IMR-90 (cell line): ENCODE measurements at places on chromosomes 11 and 22. TPM values are rescaled to one million over a fixed set of nuclear protein-coding genes. Genes with fewer than 3 reads are reported as not detected.

DNA sequence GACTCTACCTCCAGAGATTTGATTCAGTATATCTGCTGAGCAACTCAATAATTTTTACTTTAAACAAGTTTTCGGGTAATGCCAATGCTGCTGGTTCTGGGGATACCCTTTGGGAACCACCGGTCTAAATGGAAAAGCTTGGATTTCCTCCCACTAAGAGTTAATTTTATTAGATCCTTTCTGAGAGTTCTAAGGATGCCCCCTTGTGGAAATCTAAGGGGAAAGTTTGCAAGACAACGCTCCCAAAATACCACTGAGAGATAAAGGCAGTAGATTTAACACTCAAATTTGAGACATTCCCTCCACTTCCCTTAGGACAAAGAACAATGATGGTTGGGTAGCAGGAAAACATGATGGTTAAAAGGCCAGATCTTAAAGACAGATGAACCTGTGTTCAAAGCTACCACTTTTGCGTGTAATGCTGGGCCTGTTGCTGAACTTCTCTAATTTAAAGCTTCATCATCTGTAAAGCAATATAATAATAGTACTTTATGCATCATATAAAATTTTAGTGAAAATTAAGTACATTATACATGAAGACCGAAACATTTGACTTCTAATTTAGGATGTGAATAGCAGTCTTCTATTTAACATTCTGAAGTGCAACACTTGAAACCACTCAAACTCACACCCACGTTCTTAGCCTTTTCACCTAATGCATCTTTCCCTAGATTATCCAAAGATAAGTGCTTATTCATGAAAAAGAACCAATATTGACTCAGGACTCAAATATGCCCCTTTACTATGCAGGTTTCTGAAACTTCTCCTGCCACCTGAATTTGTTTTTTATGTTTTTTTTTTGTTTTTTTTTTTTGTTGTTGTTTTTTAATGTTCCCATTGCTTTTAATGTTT, 110.1 kb upstream of the LUZP2 start:
- peak; percentile 68 for DNase-seq

GRCh38 chr22:25564320-25564978, at the start of gene GRK3:
Gene GRK3, plus strand, starts transcription at chr22:25564675. Its CDS starts 366 bp downstream, at chr22:25565041.
- peak; percentile 27 for DNase-seq

- DNase-seq: peak; percentile 55
Measured at GRCh38 chr11:27699242-27699925, 871 bp downstream of the BDNF start.

- no peak for DNase-seq
Measured at GRCh38 chr11:74950374-74950969, 1.4 kb downstream of the SPCS2 start.

The IGSF22 gene
- total RNA-seq: not detected in 2 replicates

The OR51T1 gene
- total RNA-seq: not detected in 2 replicates

- no peak for DNase-seq
Measured at GRCh38 chr11:28704801-28705200, 596.6 kb downstream of the METTL15 start.

The FOLR1 gene
- total RNA-seq: not detected in 2 replicates

DNA sequence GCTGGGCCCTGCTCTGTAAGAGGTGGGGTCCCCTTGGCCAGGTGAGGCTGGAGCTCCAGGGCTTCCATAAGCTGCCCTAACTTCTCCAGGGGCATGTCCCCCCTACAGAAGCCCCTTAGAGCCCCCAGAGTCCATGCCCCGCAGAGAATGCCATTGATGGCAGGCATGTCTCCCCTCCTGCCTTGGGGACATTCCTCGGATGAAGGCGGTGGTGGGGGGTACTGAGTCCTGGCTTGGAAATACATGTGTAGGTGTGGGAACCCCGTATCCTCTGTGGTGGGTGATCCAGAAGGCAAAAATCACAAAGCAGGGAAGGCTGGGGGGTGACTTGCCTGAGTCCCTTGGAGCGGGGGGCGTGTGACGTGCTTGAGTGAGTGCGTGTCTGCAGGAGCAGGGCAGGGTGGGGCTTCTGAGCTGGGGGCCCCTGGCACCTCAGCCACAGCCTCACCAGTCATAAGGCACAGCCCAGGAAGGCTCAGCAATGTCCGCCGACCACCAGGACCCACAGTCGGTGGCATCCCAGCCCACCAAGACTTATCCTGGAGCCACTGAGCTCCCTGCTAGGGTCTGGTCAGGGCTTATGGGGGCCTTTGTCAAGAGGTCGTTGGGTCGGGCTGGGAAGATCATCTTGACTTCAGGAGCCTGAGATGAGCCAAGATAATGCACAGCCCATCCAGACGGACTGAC, 69.8 kb upstream of the KCNQ1OT1 start:
- DNase-seq: no peak
